ENCODE measurements at places on chromosomes 4 and X.
A peak's percentile ranks its signal among the peaks of the same experiment; 100 is the strongest.

- DNase-seq: no peak
Observed at GRCh38 chrX:68931345-68931744, 102.5 kb downstream of the EFNB1 start.

DNA sequence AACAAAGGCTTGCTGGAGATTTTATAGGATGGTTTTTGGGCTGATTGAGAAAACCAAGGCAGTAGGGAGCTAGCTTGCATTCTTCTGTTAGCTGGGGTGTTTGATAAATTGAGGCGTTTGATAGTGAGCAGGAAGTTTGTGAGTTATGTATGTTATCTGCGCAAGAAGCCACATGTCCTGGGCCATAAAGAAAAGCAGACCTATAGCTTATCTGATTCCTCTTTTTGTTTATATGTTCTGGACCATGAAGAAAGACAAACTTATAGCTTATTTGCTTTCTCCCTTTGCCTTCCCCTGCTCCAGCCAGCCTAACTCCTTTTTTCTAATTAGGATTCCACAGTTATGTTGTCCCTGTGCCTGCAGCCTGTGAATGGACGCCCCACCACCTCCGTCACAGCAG, 9.2 kb downstream of the HNRNPH2 start:
- no peak for DNase-seq

GRCh38 chr4:166019441-166020220, 146.6 kb downstream of the TLL1 start:
- DNase-seq: no peak

GRCh38 chr4:168257768-168258167, 60.8 kb downstream of the DDX60 start:
- DNase-seq: no peak

GRCh38 chr4:101774807-101775206, 15.7 kb upstream of the BANK1 start:
- no peak for DNase-seq

DNA sequence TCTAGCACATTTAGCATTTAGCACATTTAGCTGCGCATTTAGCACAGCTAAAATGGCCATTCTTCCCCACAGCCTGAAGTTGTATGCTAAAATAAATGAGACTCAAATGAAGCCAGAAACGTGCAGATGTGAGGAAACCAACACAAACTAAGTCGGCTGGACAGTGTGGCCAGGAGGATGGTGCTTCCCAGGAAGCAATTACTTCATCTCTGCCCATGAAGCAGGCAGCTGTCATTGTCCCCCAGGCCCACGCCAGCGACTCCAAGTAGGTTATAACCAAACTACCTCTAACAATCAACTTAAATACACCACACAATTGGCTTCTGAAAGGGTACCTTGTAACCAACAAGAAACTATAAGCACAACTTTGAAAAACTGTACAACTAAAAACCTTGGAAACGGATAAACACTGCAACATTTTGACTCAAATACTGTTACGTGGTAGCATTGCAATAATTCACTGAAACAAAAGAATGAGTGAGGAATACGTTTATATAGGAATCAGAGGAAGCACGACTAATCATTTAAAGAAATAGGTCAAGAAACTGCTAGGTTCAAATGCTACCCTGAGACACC, 39.2 kb downstream of the AFAP1 start:
- DNase-seq: no peak

DNA sequence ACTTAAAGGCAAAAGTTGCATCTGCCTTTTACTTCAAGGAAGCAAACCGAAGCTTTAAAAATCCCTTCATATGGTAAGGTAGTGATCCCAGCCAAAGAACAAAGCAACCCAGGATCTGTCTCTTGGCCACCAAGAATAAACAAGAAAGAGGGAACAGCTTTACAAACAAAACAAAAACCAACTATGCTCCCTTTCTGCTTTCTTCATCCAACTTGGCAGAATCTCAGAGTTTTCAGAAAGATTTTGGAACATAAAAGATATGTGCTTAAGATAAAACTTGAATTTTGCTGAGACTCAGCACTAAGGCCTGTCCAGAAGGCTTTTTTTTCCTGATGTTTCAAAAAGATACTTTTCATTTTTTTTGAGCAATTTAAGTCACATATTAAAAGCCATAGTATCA, 94.0 kb downstream of the COL4A6 start:
- no peak for DNase-seq

DNA sequence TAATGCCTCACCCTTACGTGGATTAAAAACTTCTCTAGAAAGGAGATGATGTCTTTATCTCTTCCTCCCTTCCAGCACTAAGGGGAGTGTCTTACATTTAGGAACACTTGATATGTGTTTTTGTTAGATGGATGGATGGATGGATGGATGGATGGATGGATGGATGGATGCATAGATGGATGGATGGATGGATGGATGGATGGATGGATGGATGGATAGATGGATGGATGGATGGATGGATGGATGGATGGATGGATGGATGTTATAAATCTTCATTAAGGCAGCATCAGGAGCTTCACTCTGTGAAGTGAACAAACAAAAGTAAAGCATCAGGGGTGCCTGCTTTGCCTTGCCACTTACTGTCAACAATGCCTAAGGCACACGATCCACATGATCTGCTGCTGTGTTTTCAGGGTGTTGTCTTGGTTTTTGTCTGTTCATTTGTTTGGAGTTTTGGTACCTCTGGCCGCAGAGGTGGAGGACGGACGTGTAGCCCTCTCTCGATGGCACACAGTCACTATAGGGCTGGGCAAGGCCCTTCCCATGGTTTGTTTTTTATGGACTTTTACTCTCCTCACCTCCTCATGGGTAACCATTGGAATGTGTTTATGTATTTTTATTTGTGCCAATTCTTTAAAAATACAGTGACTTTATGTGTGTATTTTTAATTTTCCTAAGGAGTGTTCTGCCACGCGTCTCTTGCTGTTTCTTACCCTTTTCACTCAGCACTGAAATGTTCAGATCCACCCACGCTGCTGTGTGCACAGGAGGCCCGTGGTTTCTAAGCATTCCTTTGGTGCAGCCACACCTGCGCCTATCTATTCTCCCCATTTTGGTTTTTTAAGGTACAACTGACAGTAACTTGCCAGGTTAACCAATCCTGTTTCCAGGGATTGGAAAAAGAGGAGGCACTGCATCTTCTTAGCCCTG, 91.8 kb upstream of the ENPP6 start:
- DNase-seq: peak; percentile 56

DNA sequence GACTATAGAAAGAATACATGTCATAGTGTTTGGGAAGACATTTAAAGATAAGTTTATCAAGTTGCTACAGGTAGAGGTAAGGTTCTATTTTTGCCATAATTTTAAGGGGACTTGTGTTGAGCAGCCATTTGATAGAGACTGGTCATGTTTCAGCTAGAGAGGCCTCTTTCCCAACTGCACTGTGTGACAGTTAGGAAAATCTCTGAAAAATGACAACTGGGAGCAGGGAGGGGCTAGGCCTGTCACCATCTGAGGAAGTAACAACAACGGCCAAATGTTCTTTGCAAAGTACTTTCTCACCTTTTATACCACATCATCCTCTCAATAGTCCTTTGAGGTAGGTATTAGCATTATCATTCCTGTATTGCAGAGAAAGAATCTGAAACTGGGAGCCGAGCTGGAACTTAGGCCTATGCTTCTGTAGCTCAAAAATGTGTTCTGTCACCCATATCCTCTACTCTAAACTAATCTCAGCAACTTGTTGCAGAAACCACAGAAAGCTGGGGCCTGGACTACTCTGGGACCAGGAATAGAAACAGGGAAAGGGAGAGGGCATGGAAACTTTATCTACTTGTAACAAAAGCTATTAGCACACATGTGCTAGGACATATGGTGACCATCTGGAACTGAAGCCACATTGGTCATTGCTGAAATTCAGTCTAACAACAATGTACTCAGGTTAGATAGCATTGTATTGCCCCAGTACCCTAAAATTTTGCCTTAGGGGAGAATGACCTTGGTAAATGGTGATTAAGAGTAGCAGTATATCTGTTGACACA, 198.9 kb downstream of the MID1IP1 start:
- no peak for DNase-seq

DNA sequence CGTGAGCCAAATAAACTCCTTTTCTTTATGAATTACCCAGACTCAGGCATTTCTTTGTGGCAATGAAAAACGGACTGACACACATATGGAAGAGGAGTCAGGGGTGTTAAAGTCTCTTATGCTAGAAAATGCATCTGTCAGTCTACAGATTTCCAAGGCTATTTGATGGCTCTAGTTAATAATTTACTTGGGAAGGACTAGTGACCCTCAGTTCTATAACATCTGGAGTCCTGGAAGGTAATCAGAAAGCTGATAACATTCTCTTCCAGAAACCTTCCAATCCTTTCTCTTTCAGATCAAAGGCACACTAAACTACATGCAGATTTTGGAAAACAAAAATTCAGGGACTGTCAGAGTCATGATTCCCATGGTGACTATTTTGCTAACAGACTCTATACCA, 142.0 kb upstream of the TEX13D start:
- no peak for DNase-seq

GRCh38 chr4:2787230-2788100, 5.4 kb upstream of the SH3BP2 start:
- peak; percentile 56 for DNase-seq

GRCh38 chr4:10066206-10066605, 44.9 kb upstream of the SLC2A9 start:
- DNase-seq: no peak

- no peak for DNase-seq
Observed at GRCh38 chr4:83393908-83394307, 59.3 kb upstream of the HPSE start.

DNA sequence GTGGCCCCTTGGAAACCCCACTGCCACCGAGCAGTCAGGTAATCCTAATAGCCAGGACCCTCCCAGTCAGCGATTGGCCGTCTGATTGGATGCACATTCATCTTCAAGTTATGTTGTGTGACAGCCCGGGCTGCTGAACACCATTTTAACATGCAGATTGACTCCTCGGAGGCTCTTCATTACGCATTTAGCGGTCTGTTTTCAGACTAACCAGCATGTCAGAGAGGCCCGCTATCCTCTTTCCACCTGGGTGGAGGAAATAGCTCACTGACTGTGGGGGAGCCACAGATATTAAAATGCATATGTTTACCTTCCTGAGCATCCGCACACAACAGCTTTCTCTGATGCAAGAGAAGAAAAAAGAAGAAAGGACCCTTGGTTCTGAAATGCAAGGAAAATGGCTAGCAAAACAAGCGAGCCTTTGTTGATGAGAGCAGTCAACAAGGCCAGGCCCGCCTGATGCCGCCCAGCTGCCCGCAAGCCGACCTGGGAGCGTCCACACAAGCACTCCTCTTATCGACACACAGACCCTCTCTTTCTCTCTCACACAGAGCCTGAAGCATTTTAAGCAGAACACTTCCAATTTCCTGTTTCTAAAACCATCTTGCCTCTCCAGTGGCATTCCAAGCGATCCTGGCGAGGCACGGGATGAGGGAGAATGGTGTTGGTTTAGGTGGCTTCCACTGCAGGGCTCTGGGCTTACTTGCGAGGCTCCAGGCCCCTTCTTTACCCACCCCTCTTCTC, 118.3 kb downstream of the MGST2 start:
- no peak for DNase-seq

- DNase-seq: no peak
Observed at GRCh38 chr4:84837751-84838150, 128.7 kb downstream of the WDFY3 start.

- no peak for DNase-seq
Observed at GRCh38 chr4:113878668-113879067, 100.8 kb downstream of the ARSJ start.

- DNase-seq: no peak
Observed at GRCh38 chrX:38991656-38992440, 190.6 kb downstream of the MID1IP1 start.

- no peak for DNase-seq
Observed at GRCh38 chr4:97197106-97197505, 946.2 kb downstream of the STPG2 start.

- DNase-seq: no peak
Observed at GRCh38 chr4:158819942-158820786, 51.3 kb downstream of the FNIP2 start.

- no peak for DNase-seq
Observed at GRCh38 chr4:93646233-93646930, 182.2 kb upstream of the ATOH1 start.

DNA sequence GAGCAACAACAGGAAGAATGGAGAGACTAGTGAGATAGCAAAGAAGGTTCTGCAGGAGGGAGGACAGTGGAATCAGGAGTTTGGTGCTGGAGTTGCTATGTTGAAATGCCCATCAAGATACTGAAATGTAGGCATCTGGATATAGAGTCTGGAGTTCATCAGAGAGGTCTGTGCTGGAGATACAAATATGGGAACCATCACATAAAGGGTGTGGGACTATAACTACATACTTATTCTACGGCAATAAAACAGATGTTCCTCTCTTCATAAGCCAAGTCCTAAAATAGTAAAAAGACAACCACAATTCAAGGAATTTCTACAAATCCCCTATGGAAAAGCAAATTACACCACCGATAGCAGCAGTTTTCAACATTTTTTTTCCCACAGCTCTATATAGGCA, 1.6 kb downstream of the MED14 start:
- no peak for DNase-seq

GRCh38 chr4:83138946-83139345, 24.4 kb upstream of the PLAC8 start:
- DNase-seq: no peak

DNA sequence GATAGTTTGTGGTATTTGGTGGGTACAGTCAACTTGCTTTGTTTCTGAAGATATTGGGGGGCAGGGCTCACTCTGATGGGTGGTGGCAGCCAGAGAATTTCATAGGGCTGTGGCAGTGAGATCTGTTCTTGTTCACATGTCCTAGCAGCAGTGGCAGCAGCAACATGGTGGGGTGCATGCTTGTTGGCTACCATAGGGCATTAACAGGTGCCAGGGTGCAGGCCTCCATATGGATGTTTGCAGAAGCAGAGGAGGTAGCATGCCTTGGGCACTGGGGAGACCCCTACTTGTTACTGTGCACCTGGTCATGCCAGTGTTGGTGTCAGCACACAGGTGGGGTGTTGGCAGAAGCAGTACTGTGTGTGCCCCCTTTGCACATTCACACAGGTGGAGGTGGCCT, 96.3 kb upstream of the ZC4H2 start:
- DNase-seq: no peak

All from activated naive CD4-positive, alpha-beta T cell treated with anti-CD3 and anti-CD28 coated beads, Interleukin-2, amount 50 U/mL, for 16 hours (primary cell).